Subcutaneous adipose tissue (tissue), 4 donors: ENCODE measurements at places on chromosomes 4 and X. TPM values are rescaled to one million over a fixed set of nuclear protein-coding genes. Genes with fewer than 3 reads are reported as not detected.

PITX2 gene
- not detected for total RNA-seq

TEX13B gene
- not detected for total RNA-seq

EGFL6 gene
- total RNA-seq: 90.1 TPM

MMRN1 gene
- 26.2 TPM for total RNA-seq

ZNF711 gene
- total RNA-seq: 0.66 TPM

MEPE gene
- total RNA-seq: not detected

TMEM255A gene
- 4.1 TPM for total RNA-seq

NHS gene
- total RNA-seq: 11.7 TPM

USP17L28 gene
- total RNA-seq: not detected

VEGFD gene
- 6.3 TPM for total RNA-seq

MAGEA9B gene
- total RNA-seq: not detected

PNMA3 gene
- total RNA-seq: not detected

POU3F4 gene
- not detected for total RNA-seq

LGI2 gene
- total RNA-seq: 4.4 TPM

FANCB gene
- 1.5 TPM for total RNA-seq

SCRG1 gene
- under 0.01 TPM for total RNA-seq

HTR2C gene
- total RNA-seq: not detected

SLC9B1 gene
- total RNA-seq: 3.1 TPM

FDCSP gene
- total RNA-seq: not detected

TECRL gene
- not detected for total RNA-seq

GUCY1A1 gene
- total RNA-seq: 7.0 TPM

TRIM60 gene
- not detected for total RNA-seq

HTN1 gene
- not detected for total RNA-seq

BRS3 gene
- not detected for total RNA-seq

SATL1 gene
- not detected for total RNA-seq

PGAM4 gene
- total RNA-seq: not detected

SYTL4 gene
- total RNA-seq: 9.5 TPM

APLN gene
- 0.44 TPM for total RNA-seq

BCOR gene
- total RNA-seq: 9.5 TPM
